ENCODE measurements at places on chromosomes 13 and 19. TPM values are rescaled to one million over a fixed set of nuclear protein-coding genes. Genes with fewer than 3 reads are reported as not detected.

DNA sequence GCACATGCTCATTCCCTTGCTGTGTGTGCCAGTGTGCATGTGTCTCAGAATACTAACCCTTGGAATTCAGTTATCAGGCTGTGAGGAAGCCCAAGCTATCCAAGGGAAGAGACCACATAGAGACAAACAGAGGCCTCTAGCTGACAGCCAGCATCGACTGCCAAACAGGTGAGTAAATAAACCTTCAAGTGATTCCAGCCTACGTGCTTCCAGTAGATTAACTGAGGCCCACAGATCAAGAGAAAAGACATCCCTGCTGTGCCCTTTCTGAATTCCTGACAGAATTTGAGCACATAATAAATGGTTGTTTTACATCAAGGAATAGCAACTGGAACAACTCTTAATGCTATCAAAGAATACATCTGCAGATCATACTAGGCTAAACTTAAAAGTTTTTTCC is 17.5 kb downstream of the ZC3H13 start:
- DNase-seq: no peak

DNA sequence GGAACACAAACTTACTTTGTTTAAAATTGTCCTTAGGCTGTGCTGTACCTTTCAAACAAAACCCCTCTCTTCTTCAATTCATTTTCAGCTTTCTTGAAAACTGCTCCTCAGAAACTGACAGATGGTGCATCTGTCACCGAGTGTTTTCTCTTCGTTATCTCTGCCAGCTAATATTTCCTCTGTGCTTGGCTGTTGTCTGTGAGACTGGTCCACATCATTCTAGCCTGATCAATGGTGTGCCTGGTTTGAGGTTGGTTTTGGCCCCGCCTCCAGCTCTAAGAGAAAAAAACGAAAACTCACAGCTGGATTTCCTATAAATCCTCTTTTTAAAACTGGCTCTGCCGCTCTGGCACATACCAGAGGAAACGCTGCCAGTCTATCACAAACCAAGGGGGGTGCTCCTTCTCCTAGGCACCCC is 79.7 kb downstream of the STARD13 start:
- no peak for DNase-seq

Gene MATK
- 1.2 TPM for total RNA-seq

DNA sequence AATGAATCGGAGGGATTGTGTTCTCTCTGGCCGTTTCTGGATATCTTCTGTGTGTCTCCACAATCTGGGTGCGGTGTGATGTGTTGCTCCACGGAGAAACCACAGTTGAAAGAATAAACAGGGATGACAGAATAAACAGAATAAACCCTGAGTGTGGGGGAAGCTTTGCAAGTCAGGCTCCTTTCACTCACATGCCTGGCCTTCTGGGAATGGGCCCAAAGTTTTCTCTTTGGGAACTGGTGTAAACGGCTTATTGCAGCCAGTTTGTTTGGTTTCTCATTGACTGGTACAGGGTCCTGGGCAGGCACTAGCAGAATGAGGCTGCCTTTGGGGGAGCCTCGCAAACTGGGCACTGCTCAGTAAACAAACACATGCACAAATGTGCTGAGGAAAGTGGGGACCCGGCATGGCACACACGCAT is 324.7 kb downstream of the DLEU7 start:
- no peak for DNase-seq

- no peak for DNase-seq
Measured at GRCh38 chr13:98324105-98324504, 147.0 kb upstream of the RNF113B start.

DNA sequence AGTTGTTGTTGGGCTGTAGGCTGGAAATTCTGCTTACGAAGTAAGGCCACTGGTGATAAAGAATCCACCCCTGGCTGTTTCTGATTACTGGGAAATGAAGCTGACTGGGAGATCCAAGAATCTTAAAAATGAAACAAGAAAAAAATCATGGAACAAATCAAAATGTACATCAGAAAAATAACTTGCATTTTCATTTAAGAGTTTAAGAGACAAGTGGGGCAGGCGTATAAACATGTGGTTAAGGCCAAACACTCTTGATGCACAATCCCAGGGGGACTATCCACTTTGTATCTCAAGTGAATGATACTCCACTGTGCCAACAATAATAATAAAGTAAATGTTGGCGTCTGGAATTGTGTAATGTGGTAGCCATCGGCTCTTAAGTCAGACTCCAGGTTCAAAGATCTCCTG is 24.6 kb downstream of the ZMYM5 start:
- DNase-seq: no peak

- DNase-seq: no peak
Measured at GRCh38 chr19:38721979-38722773, 22.1 kb downstream of the CAPN12 start.

GRCh38 chr19:31900991-31901390 is 444.4 kb upstream of the ZNF507 start:
- no peak for DNase-seq

Gene CD33
- 5.6 TPM for total RNA-seq

GRCh38 chr13:113022391-113022744 is 53.4 kb downstream of the MCF2L start:
- no peak for DNase-seq

DNA sequence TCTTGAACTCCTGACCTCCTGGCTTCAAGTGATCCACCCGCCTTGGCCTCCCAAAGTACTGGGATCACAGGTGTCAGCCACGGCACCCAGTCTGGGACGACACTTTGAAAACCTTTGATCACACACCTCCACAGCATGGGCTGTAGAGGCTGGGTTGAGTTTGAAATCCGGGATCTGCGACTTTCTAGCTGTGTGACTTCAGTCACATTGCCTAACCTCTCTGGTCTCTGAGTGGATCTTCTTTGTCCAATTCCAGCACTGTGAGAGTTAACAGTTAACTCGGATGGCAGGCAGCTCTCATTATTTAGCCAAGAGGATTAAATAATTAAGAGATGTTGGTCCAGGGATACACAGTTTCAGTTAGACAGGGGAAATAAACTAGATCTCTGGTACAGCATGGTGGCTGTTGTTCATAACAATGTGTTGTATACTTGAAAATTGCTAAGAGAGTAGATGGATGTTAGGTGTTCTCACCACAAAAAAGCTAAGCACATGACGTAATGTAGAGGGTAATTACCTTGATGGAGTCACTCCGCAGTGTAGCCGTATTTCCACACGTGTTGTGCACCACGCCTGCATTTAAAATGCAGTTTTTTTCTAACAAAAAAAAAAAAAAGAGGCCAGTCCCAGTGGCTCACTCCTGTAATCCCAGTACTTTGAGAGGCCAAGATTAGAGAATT is 1.9 kb downstream of the GALP start:
- DNase-seq: no peak

DNA sequence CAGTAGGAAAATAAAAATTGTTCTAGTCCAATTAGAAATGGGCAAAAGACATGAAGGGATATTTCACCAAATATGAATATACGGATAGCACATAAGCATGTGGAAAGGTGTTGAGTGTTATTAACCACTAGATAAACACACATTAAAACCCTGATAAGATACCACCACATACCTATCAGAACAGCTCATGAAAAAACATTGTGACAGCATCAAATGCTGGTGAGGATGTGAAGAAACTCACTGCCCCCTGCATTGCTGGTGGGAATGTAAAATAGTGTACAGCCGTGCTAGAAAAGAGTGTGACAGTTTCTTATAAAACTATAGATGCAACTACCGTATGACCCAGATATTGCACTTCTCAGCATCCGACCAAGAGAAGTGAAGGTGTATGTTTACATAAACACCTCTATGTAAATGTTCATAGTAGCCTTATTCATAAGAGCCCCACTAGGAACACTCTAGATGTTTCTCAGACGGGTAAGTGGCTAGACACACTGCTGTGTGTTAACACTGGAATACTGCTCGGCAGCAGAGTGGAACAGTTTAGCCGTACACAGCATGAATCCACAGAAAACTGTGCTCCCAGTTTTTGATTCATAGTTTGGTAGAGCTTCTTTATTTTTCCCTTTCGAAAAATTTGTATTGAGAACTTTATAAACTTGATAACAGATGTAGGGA is 321.1 kb downstream of the MYO16 start:
- no peak for DNase-seq

GRCh38 chr19:12664406-12665280 is 1.9 kb downstream of the MAN2B1 start:
- DNase-seq: no peak

GRCh38 chr13:37686501-37686900 is 87.9 kb upstream of the POSTN start:
- no peak for DNase-seq

Gene SLC5A5
- not detected for total RNA-seq

DNA sequence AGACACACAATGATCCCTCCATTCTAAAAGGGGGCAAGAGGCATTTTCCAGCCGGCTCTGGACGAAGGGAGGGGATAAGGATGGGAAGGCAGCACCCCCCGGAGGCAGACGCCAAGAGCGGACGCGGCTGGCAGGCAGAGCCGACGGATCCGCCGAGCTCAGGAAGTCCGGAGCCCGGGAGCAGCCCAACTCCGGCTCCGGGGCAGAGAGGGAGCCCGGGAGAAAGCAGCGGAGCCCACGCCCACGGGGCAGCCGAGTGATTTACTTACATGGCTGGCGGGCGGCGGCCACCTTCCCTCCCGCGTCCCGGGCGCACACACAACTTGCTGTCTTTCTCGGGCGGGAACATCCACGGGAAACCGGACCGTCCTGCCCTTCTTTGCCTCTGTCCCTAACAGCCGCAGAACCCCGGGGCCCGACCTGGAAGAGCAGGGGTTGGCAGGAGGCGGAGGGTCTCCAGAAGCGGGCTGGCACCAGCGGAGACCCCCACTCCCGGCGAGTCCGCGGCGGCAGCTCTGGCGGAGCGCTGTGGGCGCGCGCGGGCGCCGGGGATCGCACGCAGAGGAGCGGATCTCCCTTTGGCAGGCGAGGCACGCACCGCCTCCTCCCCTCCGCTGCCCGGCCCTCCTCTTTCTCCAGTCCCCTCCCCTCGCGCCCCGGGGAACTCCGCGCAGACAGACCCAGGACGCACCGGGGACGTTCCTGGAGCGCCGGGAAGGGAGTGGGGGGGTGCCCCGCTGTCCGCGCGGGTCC is at the start of gene LHFPL6:
Gene LHFPL6 (minus strand): TSS at position 580 of the 753 bp plus-strand sequence.
- no peak for DNase-seq

GRCh38 chr19:47514151-47514868 is 553 bp downstream of the NAPA start:
- no peak for DNase-seq

DNA sequence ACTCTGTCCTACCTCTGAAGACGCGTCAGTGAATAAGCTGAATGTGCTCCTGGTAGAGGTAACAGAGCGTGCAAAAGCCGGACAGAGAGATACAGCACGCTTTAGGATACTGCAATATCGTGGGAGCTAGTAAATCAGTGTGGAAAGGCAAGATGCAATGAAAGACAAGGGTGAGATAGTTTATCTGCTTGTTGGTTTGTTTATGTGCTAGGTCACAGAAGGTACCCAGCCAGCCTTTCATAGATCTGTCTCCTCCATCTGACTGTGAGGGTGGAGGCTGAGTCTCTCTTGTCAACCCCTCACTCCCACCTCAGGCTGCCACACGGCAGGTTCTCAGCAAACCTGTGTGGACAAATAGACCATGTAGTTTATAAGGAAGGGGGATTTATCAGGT is 904 bp upstream of the GIPC1 start:
- no peak for DNase-seq

DNA sequence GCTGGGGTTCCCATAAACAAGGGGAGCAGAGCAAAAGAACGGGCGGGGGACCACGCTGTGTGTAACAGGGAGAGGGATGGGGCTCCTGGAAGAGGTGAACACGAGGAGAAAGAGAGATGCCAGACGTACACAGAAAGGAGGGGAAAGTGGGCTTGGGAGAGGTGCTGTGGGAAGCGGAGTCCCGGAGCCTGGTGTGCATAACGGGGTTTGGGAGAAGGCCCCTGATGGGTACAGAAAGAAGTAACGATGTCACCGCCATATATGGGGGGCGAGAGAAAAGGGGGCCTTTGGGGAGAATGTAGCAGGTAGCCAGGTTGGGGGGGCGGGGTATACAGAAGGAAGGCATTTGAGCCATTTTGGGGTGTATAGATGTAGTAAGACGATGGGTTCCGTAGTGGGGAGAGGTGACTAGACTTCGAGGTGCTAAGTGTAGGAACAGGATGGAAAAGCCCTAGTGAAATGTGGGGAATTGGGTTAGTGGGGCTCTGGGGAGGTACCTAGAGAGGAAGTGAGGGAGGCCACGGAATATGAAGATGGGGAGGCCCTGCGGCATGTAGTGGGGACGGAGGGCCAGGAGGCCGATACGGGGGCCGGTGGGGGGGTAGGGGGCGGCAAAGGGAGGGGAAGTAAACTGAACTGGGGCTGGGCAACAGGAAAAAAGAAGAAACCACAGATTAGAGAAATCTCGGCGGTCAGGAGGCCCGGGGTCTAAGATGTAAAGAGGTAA is 787 bp downstream of the ZNF580 start:
- no peak for DNase-seq

Gene ZSCAN1
- total RNA-seq: not detected

Gene IL11
- total RNA-seq: not detected

DNA sequence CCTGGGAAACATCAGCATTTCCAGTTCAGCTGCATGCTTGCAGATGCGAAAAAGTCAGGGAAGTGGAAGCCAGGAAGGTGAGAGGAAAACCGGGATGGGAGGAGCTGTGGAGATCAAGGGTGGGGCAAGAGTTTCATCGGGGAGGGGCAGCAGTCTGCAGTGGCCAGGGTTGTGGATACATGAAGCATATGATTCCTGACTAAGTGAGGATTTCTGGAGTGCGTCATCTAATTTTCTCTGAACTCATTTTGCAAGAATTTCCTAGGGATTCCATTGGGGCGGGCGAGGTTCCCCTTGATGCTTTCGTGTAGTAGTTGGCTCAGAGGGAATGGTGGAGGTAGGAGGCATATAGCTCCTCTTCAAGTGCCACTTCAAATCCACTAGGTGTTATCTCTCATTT is 344.1 kb upstream of the TMTC4 start:
- no peak for DNase-seq

DNA sequence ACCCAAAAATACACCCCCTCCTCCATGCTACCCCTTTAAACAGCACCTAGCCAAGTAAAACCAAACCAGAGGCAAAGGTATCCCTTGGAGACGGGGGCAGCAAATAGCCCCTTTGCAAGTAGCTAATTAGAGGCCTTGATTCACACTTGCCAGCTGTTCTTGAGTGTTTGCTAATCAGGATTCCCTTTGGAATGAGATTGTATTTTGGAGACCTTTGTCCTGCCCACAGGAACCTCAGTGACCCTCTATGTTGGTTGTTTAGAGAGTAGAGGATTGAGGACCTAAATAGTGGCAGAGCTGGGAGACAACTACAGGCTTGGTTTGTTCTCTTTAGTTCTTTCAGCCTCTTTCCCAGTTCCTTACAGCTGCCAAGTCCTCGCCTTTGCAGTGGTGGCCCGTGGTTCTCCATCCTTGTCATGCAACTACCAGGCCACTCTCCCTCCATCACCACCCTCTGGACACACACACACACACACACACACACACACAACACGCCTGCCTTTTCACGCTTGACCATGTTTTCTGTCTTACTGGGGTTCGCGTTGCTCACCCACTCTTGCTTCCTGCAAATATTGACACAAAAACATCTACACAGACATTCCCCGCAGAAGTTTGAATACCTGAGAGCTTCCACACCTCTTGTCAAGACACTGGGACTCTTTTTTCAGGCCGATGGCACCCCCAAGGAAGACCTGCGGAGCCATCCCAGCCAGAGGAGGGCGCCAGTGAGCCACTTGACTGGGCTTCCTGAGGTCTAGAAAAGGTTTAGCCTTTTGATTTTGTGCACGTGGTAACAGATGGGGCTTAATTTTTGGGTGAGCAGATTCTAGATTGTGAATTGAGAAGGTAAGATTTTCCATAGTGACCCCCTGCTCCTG is 80.0 kb upstream of the GPR183 start:
- DNase-seq: peak; percentile 74

All from vagina (tissue), 2 donors.